Activated CD4-positive, alpha-beta T cell treated with anti-CD3 and anti-CD28 coated beads, Interleukin-2, amount 10 ng/mL, durations not matched to agents 7 days and 5 days (primary cell): ENCODE measurements at places on chromosomes 3 and 15.

DNA sequence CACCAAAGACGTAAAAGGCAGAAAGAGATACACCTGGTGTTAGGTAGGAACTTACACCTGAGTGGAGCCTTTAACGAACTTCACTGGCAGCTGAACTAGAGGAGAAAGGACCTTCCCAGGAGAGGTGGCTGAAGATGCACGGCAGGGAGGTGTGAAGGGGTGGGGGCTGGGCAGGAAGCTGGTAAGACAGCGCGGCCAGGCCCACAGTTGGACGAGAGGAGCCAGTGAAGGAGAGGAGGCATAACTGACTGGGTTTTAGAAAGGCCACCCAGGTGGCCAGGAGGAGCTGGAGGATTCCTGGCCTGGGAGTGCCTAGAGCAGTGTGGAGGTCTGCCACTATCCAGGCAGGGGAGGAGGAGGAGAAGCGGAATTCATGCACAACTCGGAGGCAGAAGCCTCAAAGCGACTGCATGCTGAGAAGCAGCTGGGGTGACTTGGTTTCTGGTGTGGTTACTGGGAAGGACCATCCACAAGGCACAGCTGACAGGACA is 51.9 kb downstream of the SLC41A3 start:
- no peak for DNase-seq

- no peak for DNase-seq
Measured at GRCh38 chr3:160447544-160447943, 2.0 kb downstream of the TRIM59 start.

DNA sequence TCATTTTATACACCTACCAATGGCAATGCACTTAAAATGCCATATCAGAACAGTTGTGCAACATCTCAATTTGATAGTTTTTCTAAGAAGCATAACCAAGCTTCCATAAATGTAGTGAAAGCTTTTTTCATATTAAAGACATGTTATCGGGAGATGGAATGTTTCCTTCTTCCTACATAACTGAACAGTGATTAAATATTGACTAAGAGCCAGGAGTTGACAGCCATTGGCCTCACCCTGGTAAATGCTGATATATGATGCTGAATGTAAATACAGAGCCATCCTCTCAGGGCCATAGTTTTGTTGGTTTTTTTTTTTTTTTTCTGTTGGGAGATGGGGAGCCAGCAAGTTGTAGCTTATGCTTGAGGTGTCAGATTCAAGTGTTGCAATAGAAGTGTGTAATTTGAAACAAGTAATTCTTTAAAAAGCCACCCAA is 203.3 kb upstream of the IL12A start:
- no peak for DNase-seq

GRCh38 chr3:98171071-98171470 is 4.6 kb downstream of the OR5H15 start:
- DNase-seq: no peak

GRCh38 chr3:127706785-127707351 is 34.1 kb downstream of the ABTB1 start:
- no peak for DNase-seq

GRCh38 chr15:58360421-58361090 is 71.2 kb upstream of the LIPC start:
- no peak for DNase-seq
